Stimulated activated naive B cell treated with anti-CD40 and anti-IgM and Interleukin-4, amounts not matched to agents 10 μg/mL and 1 μg/mL and 100 μg/mL, for 72 hours (primary cell): ENCODE measurements at places on chromosomes 11 and 22.

DNA sequence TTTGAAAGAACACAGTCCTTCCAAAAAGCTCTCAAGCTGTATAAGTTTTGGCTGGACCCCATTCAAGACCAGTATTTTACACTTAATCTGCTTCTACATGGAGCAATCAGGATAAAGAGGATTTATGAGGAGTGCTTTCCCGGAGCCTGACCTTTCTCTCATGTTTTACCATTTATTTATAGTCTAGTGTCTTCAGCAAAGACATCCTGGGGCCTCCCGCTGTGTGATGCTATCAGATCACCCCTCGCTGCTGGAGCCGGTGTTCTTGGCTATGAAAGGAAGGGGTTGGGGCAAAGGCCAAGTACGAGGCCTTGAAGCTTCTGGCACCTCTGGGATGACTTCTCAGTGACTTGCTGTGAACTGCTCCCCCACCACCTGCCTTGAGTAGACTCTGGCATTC is 189.6 kb downstream of the ADAMTS15 start:
- no peaks in the 10 kb centered on the region for H3K36me3 ChIP-seq
- H3K27me3 ChIP-seq: no peaks in the 10 kb centered on the region
- H3K4me1 ChIP-seq: no peaks in the 10 kb centered on the region
- DNase-seq: no peak
- H3K27ac ChIP-seq: no peak overlapping the region

GRCh38 chr11:23021287-23021863 is 161.1 kb upstream of the CCDC179 start:
- no peaks in the 10 kb centered on the region for H3K4me1 ChIP-seq
- no peaks in the 10 kb centered on the region for H3K27me3 ChIP-seq
- no peaks in the 10 kb centered on the region for H3K36me3 ChIP-seq
- no peak overlapping the region for H3K27ac ChIP-seq
- no peak for DNase-seq

GRCh38 chr22:20551805-20552442 is 44.5 kb downstream of the MED15 start:
- H3K4me1 ChIP-seq: peaks cover 39% of the 10 kb centered on the region
- DNase-seq: no peak
- H3K4me3 ChIP-seq: no peak overlapping the region
- peaks cover 30% of the 10 kb centered on the region for H3K36me3 ChIP-seq
- H3K27ac ChIP-seq: peak overlapping the region; percentile 92
- H3K27me3 ChIP-seq: no peaks in the 10 kb centered on the region

- no peaks in the 10 kb centered on the region for H3K36me3 ChIP-seq
- peaks cover 11% of the 10 kb centered on the region for H3K27me3 ChIP-seq
- H3K4me1 ChIP-seq: peaks cover 20% of the 10 kb centered on the region
- no peak for DNase-seq
- H3K27ac ChIP-seq: peak overlapping the region; percentile 57
Measured at GRCh38 chr22:24830205-24830979, 24.4 kb downstream of the SGSM1 start.

DNA sequence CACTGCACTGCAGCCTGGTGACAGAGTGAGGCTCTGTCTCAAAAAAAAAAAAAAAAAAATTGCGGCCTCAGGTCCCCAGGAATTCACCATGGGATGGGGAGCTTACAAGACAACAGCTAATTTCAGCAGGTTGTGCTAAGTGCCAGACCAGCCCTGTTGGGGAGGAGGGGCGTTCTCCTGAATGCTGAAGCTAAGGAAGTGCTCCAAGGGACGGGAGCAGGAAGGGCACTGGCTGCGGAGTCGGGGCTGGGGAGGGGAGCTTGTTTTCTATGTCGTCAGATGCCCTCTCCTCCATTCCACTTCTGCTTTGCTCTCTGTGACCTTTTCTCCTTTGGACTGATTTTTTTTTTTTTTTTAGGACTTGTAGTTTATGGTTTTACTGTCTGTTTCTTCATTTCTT is 4.5 kb downstream of the ADAMTS15 start:
- H3K4me3 ChIP-seq: no peak overlapping the region
- peaks cover 81% of the 10 kb centered on the region for H3K27me3 ChIP-seq
- no peaks in the 10 kb centered on the region for H3K36me3 ChIP-seq
- DNase-seq: no peak
- no peak overlapping the region for H3K27ac ChIP-seq
- peaks cover 11% of the 10 kb centered on the region for H3K4me1 ChIP-seq

- DNase-seq: no peak
- H3K27me3 ChIP-seq: no peaks in the 10 kb centered on the region
- no peaks in the 10 kb centered on the region for H3K36me3 ChIP-seq
- H3K4me3 ChIP-seq: no peak overlapping the region
- no peaks in the 10 kb centered on the region for H3K4me1 ChIP-seq
Measured at GRCh38 chr11:131868629-131869507, 498.5 kb downstream of the NTM start.

- H3K4me3 ChIP-seq: no peak overlapping the region
- peaks cover 26% of the 10 kb centered on the region for H3K4me1 ChIP-seq
- DNase-seq: peak; percentile 28
Measured at GRCh38 chr22:30609260-30610185, 2.5 kb downstream of the TCN2 start.

- peaks cover 27% of the 10 kb centered on the region for H3K27me3 ChIP-seq
- peak overlapping the region; percentile 84 for H3K27ac ChIP-seq
- H3K36me3 ChIP-seq: no peaks in the 10 kb centered on the region
- H3K4me1 ChIP-seq: peaks cover 55% of the 10 kb centered on the region
- DNase-seq: peak; percentile 83
Measured at GRCh38 chr22:19622061-19622441, 92.3 kb upstream of the SEPTIN5 start.

DNA sequence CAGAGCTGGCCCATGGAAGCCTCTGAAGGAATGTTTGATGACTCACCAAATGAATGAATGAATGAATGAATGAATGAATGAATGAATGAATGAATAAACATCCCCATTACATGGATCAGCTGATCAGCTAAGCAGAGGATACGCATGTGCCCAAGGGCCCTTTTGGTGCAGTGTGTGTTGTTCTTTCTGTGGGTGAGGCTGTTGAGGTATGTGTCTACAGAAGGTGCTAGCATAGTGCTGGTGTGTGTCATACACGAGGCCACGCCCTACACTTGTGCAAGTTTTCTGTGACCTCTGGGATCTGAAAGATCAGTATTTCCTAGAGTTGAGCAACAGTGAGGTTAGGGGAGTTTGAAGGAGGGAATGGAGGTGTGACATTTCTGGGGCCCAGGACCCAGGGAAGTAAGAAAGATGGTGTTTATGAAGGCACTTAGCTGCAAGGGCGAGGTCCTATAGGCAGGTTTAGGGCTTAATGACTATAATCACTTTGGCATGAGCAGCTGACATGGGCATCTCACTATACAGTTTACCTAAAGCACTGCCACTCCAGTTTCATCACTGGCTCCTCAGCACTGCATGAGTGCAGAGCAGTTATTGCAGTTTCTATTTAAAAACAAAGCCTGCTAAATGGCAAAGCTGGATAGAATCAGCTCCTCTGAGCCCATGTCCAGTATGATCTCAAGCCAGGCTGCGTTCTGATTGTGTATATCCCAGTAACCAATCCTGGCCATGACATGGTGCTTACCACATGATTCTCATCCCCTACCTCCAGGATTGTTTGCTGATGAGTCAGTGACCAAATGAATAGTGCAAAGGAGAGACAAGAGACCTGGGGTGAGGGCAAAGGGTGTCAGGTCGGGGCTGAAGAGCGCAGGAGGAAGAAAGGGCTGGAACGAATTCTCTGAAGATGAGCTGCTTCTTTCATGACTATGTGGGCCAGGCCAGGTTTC is 36.4 kb upstream of the E2F8 start:
- H3K36me3 ChIP-seq: no peaks in the 10 kb centered on the region
- DNase-seq: no peak
- no peak overlapping the region for H3K4me3 ChIP-seq

DNA sequence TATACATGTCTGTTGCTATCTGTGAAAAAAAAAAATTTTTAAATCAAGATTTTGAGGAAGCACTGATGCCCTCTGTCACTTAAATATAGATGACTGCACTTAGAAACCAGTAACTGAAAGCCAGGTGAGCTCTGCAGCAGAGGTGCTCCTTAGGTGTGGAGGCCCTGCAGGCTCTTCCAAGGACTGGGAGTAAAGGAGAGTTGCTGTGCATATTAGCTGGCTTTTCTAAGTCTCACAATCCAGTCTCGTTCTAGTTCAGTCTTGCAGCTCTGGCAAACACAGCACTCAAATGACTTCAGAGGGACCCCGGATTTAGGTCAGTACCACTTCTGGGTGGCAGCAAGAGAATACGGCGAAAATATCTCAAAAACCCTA is 61.0 kb downstream of the LARGE2 start:
- H3K36me3 ChIP-seq: peaks cover 14% of the 10 kb centered on the region
- H3K4me3 ChIP-seq: no peak overlapping the region
- H3K27me3 ChIP-seq: no peaks in the 10 kb centered on the region
